ENCODE measurements at places on chromosomes 12 and 14. TPM values are rescaled to one million over a fixed set of nuclear protein-coding genes. Genes with fewer than 3 reads are reported as not detected.

RTN1 gene
- total RNA-seq = 1.4 TPM

GLIPR1 gene
- total RNA-seq = 28.5 TPM

ANO2 gene
- 5.2 TPM for total RNA-seq

DAAM1 gene
- total RNA-seq = 76.5 TPM

ZDHHC17 gene
- 45.8 TPM for total RNA-seq

VDR gene
- total RNA-seq = 1.5 TPM

NINJ2 gene
- total RNA-seq = 5.2 TPM

GRCh38 chr14:104694475-104694950, 5.1 kb downstream of the INF2 start:
- ATAC-seq = no peak

- ATAC-seq = no peak
Observed at GRCh38 chr12:31605531-31605930, 14.6 kb upstream of the DENND5B start.

DNA sequence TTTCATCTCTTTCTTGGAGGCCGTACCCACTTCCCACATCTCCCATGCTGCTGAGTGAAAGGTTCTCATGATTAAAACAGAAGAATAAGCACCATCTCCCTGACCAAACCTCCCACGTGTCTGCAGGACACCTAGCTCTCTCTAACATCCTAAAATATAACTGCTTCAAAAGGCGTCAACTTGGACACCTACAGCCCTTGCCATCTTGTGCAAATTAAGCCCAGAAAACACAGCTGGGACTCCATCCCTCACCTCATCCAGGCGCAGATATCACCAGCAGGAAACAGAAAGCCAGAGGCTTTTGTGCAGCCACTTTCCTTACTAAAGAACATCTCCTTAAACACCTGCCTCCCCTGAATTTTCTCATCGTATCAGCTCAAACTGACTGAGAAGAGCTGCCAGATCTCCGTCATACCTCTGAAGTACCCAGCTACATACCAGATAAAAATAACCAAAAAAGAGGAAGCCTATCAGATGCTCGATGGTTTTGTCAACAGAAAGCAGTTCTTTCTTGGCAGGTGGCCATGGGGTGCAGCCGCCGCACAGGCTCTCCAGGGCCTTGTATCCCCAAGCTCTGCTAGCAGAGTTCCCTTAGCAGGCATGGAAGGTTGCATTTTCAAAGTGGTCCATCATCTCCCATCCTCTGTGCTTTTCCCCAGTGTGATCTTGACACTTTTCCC, 28.8 kb downstream of the MAP3K9 start:
- ATAC-seq = no peak

- no peak for ATAC-seq
Observed at GRCh38 chr14:80678436-80678835, 263.1 kb downstream of the CEP128 start.

DNA sequence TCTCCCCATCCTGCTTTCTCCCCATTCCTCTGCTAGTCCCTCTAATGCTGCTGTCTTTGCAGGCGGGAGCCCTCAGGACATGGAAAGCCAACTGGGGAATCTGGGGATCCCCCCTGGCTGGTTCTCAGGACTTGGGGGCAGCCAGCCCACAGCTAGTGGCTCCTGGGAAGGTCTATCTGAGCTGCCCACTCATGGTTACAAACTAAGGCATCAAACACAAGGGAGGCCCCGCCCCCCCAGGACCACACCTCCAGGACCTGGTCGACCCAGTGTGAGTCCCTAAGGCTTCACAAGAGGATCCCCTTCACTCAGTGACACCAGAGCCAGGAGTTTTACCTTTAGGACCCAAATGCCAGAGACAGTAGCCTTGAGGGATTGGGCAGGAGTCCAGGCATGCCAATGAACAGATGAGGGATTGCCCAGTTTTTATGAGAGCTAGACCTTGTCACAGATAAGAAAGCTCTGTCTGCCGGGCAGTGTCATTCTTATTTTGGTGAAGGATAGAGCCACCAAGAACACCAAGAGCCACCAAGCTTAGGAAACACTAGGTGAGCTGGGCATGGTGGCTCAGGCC, 8.0 kb upstream of the CPNE6 start:
- no peak for ATAC-seq

- no peak for ATAC-seq
Observed at GRCh38 chr12:79897617-79898016, 37.3 kb downstream of the PPP1R12A start.

GRCh38 chr12:46546634-46547273, 174.2 kb upstream of the SLC38A2 start:
- no peak for ATAC-seq

GRCh38 chr14:56122301-56122700, 4.1 kb downstream of the PELI2 start:
- no peak for ATAC-seq

GRCh38 chr12:46108721-46109120, 118.3 kb upstream of the SCAF11 start:
- ATAC-seq = no peak

GRCh38 chr12:111270774-111271173, 98.1 kb downstream of the PHETA1 start:
- ATAC-seq = no peak

DNA sequence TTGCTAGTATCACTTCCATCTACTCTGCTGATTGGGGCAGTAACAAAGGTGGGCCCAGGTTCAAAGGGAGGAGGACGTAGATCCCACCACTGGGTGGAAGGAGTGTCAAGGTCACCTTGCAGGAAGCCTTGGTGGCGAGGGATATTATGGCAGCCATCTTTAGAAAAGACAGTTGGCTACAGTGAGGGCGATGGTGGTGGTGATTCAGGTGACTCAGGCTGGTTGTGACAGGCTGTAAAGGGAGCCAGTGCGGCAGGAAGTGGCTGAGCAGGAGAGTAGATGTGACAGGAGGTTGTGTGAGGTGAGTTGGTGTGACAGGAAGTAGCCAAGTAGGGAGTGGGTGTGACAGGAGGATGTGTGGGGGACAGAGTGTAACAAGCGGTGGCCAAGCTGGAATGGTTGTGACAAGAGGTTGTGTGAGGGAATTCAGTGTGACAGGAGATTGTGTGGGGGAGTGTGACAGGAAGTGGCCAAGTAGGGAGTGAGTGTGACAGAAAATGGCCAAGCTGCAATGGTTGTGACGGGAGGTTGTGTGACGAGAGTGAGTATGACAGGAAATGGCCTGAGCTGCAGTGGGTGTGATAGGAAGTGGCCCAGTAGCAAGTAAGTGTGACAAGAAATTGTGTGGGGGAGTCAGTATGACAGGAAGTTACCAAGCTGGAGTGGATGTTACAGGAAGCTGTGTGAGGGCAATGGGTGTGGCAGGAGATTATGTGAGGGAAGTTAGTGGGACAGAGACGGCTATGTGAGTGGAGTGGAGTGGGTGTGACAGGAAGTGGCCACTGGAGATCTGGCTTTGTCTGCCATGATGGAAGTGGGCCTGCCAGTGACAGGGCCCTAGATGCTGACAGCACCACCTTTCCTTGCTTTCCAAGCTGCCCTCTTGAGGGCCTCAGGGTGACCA, 136.5 kb upstream of the MYL2 start:
- ATAC-seq = no peak

DNA sequence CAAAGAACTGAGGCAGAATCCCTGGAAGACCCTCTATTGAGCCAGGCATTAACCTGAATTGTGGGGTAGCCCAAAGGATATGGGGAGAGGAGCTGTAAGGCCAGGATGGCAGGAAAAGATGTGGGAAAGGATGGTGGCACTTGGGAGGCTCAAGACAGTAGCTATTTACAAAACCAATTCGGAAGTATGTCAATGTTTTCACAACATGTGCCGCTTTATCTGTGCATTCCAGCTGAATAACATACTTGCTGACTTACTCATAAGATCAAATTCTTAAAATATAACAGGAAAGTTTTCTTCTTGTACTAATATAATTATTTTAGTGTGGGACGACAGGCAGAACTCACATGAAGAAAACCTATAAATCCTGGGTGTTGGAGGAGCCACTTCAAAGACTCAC, 10.6 kb downstream of the BBS10 start:
- no peak for ATAC-seq

DNA sequence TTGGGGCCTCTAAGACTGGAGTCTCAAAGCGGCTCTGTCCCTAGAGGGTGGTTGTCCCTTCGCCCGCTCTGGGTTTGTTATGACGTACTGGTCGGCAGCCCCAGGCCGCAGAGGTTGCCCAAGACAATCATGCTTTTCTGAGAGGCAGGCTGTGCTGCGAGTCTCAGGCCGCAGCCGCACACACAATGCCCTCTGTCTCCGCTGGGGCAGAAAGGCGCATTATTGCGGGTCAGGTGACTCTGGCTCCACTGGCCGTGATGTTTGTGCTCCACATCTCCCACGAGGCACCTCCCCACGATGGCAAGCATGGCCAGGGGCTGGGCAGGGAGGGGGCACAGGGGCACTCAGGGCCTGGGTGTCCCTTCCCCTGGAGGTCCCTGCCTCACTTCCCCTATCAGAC, 21.0 kb upstream of the PLEKHG3 start:
- ATAC-seq = no peak

DNA sequence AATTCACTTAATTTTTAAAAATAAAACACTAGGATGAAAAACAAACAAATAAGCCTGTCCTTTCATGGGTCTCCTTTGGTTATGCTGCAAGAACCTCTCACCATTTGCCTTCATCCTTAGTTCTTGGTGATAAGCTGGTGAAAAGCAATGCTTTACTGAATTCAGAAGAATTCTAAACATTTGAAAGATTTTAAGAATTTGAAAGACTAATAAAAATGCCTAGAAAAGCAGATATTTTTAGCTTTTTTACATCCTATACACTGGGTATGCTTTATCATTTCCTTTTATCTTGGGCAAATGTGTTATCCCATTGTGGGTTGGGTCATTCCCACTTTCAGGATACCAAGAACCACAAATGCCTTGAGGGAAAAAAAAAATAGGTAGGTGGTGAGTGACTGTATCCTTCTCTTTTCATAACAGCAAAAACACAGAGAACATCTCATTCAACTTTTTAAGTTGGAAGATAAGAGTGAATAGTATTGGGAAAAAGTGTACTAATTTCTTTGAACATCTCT, 197.1 kb upstream of the ABCD2 start:
- ATAC-seq = no peak

DNA sequence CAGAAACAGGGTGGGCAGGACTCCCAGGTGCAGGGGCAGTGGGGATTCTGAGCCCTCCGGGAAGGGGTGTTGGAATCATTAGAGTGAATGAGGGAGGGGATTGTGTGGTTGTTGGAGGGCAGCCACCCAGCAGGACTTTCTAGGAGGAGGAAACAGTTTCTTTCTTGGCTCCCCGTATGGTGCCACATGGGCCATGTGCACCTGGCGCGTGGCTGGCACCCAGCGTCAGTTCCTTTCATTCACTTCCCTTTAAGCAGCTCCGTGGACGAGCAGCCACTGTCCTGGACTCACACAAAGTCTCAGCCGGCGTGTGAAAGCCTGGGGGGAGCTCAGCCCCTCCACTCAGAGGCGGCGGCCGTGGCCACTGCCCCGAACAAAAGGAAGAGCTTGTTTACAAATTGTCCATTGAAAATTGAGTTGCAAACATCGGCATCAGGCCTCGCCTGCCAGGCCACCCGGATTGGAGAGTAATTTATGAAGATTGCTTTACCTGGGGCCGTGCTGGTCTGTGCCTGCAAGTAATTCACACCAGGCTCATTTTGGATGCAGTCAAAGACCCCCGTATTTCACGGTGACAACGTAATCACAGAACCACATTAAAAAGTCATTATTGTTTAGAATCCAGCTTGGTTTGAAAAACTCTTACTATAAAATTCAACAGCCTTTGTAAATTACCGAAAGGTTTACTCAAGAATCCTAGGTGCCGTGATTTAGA, 101.7 kb upstream of the C14orf180 start:
- no peak for ATAC-seq

DNA sequence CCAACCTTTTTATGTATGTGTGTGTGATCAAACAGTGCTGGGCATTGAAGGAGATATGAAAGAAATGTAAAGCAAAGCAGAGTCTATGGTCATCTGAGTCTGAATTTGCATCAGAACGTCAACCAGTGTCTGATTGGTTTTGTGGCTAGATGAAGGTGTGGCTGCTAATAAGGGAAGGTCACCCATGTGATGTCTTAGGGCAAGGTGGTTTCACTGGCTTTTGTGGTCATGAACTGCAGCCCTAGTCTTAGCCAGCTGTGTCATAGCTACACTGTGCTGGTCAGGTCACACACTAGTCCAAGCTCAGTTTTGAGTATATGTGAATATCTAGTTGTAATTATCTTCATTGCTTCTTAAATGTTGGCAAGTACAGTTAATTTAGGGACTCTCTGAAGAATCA, 105.8 kb downstream of the TGFB3 start:
- ATAC-seq = no peak

DNA sequence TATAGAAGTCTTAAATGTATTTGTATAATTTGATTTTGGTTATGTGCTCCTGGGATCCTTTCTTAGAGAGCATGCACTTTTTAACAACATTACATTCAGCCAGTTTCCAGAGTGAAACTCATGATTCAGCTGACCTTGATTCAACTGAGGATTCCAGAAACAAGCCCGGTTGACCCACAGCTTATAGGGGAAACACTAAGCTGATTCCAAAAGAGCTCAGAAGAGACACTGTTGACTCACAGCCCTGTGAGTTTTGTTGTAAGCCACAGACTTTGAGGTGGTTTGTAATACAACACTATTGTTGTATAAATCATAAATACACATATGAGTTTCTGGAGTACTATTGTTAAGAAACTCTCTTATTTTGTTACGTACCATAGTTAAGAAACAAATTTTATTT, 133.8 kb upstream of the MGAT4C start:
- ATAC-seq = no peak

DNA sequence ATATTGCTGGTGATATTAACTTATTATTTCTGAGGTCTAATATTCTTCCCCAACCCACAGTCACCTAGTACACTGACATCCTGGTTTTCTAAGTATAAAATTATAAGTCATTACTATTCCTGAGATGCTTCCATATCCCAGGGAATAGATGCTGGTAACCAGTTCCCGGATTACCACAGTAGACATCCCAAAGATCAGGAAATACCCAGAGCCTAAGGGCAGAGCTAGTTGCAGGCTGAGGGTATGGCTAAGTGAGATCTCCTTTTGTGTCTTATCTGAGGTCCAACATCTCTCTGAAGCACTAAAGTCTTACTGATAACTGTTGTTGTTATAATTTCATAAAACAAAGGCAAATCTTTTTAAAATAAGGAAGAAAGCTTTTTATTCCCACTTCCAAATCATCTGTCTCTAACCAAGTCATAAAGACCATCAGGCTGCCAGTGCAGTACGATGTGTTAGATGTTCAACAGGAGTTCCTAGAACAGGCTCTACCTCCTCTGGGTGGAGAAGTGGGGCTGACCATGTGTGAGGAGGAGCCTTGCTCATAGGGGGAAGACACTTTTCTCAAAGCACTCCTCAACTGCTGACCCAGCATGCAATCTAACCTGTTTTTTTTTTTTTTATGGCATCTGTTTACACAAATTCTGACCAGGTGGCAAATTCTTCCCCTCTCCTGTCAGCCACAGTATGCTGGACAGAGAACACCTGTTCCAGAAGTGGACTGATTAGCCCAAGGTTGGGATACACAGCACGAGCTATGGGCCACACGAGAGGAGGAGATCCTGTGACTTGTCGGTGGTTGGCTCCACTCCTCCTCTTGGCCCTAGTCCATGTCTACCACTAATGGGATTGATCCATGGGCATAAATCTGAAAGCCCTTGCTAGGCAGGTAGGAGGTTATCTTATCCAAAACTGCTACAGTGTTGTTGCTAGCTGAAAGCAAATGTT, 16.1 kb upstream of the GRIP1 start:
- no peak for ATAC-seq

- ATAC-seq = no peak
Observed at GRCh38 chr14:64303471-64303917, 9.3 kb upstream of the ESR2 start.

All from gastroesophageal sphincter (tissue), 4 donors.